ENCODE measurements at places on chromosomes 2 and 18.

GRCh38 chr2:65070172-65070830 is 14.1 kb downstream of the CEP68 start:
- no peak for DNase-seq

DNA sequence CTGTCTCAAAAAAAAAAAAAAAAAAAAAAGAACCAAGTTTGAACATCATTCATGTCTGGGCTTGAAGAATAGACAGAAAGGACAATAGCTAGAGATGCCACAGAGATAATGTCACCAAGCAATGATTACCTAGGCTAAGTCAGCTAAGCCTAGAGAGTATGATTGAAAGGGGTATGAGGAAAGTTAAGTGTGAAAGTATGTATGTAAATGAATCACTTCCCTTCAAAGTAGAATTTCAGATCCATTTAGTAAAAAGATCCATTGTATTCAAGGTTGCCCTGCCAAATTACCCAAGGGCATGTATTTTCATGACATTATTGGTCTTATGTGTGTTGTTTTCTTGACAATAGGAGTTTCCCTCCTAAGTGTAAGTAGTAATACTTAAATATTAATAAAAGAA is 34.1 kb upstream of the SLC39A10 start:
- no peak for DNase-seq

- DNase-seq: no peak
These were observed 20.1 kb upstream of the PTH2R start for GRCh38 chr2:208386541-208386940.

DNA sequence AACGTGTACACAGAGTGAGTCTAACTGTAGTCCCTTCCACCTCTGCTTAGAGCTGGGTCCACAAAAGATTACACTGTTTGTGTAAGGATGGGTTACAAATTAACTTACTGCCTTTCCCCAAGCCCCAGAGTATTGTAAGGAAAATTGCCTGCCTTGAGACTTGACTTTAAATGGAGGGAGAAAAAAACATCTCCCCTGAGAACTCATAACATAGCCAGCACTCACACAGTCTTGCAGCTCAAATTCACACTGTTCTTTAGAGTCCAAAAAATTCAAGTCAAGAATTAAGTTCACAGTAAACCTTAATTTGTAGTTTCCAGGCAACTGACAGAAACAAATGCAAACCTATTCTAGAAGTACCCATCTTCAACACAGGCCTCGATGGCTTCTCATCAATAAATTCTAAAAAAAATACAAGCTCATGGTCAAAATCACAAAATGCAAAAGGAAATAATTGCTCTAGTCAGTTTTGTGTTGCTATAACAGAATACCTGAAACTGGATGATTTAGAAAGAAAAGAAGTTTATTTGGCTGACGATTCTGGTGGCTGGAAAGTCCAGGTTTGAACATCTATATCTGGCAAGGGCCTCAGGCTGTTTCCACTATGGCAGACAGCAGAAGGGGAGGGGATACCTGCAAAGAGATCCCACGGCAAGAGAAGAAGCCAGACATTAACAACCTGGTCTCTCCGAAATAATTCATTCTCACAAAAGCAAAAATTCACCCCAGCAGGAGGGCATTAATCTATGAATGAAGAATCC is 34.6 kb upstream of the TMEM17 start:
- DNase-seq: no peak

GRCh38 chr2:19667085-19667484 is 234.7 kb downstream of the TTC32 start:
- DNase-seq: no peak

DNA sequence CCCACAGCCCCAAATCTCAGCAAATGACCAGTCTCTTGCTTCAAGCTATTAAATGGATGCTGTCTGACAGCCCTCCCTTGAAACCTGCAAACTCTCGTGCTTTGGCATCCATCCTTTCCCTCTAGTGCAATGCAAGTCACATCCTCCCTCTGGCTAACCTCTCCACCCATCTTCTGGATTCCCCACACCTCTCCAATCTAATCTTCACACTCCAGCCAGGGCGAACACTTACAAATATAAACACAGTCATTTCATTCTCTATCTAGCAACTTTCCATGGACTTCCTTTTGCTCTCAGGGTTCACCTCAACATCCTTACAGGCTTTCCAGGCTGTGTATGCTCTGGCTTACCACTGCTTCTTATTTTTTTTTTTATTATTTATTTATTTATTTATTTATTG is 10.1 kb upstream of the NARS1 start:
- no peak for DNase-seq

- DNase-seq: peak; percentile 51
These were observed 418.2 kb upstream of the HS6ST1 start for GRCh38 chr2:128736689-128737545.

DNA sequence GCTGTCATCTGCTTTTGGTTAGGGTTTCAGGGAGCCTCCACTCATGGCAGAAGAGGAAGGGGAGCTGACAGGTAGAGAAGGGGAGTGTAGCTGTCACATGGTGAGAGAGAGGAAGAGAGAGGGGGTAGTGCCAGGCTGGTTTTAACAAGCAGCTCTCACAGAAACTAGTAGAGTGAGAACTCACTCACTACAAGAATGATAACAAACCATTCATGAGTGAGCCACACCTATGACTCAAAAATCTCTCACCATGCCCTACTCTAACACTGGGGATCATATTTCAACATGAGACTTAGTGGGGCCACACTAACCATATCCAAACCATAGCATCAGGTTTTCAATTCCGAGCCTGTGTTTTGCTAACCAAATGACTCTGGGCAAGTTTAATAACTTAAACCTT is 274.9 kb upstream of the VWC2L start:
- DNase-seq: no peak

DNA sequence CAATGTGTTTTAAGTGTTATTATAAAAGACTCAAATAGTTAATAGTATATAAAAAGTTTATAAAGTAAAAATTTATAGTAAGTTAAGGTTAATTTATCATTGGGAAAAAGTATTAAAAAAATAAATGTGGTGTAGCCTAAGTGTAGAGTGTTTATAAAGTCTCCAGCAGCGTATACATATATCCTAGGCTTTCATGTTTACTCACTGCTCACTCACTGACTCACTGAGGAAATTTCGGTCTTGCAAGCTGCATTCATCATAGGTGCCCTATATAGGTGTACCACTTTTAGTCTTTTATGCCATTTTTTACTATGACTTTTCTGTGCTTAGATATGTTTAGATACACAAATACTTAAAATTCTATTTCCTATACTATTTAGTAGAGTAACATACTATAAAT is 866.0 kb downstream of the CBLN2 start:
- no peak for DNase-seq

GRCh38 chr2:189751080-189751658 is 11.4 kb downstream of the OSGEPL1 start:
- peak; percentile 27 for DNase-seq

- DNase-seq: no peak
These were observed 797.4 kb downstream of the SUCLG1 start for GRCh38 chr2:83661711-83662110.

- DNase-seq: no peak
These were observed 69.7 kb downstream of the ZNF521 start for GRCh38 chr18:25282282-25282681.

DNA sequence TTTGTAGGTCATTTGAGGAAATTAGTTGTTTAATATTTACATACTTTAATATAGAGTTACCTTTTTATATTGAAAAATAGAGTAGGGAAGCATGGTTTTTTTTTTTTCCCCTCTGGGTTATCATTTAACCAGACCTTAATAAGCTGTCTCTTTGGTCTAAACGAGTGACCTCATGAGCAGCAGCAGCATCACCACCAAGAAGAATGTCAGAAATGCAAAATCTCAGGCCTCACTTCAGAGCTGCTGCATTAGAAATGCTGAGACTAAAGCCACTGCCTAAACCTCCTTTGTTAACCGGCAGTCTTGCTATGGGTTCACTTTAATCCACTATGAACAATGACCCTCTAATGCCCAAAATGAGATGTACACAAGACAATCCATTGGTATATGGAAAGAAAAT is 733.7 kb upstream of the FAM98A start:
- no peak for DNase-seq

DNA sequence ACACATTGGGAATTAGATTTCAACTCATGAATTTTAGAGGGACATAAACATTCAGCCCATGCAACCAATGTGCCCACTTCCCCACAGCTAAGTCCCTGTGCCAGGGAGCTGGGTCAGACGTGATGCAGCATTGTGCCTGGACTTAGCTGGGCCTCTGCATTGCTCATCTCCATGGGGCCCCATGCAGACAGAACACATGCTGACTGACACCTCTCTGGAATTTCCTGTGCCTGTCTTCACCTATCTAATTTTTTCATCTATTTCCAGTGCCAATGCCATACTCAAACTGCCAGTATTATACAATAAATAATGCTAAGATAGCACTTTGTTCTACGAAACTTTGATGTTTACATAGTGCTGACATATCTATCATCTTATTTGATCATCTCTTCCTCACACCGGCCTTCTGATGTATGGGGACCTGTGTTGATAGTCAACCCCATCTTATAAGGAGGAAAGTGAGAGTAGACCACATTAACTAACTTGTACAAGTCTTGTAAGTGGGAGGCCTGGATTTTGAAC is 92.2 kb downstream of the CDC42EP3 start:
- no peak for DNase-seq

GRCh38 chr18:47215554-47216138 is 35.8 kb downstream of the SKOR2 start:
- DNase-seq: no peak

DNA sequence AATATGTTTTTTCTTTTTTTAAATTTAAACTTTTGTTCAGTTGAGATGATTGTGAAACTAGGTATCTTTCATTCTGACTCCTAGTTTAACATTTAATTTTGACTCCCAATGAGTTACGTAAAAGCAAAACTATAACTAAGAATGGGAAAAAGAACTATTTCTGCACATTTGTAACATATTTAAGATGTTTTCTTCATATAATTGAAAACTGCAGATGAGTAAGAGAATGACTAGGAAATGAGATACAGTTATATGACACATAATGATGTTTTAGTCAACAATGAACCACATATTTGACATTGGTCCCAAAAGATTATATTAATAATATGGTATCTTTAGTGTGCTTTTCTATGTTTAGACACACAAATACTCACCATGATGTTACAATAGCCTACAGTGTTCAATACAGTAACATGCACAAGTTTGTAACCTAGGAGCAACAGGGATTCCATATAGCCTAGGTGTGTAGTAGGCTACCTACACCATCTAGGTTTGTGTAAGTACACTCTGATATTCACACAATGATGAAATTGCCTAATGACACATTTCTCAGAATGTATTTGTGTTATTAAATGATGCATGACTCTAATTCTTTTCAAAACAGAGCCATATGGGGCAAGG is 12.6 kb downstream of the ERMN start:
- no peak for DNase-seq

- DNase-seq: no peak
These were observed 434.6 kb upstream of the DSEL start for GRCh38 chr18:67951137-67951536.

GRCh38 chr18:45667056-45667736 is 51.9 kb downstream of the SLC14A2 start:
- DNase-seq: no peak

DNA sequence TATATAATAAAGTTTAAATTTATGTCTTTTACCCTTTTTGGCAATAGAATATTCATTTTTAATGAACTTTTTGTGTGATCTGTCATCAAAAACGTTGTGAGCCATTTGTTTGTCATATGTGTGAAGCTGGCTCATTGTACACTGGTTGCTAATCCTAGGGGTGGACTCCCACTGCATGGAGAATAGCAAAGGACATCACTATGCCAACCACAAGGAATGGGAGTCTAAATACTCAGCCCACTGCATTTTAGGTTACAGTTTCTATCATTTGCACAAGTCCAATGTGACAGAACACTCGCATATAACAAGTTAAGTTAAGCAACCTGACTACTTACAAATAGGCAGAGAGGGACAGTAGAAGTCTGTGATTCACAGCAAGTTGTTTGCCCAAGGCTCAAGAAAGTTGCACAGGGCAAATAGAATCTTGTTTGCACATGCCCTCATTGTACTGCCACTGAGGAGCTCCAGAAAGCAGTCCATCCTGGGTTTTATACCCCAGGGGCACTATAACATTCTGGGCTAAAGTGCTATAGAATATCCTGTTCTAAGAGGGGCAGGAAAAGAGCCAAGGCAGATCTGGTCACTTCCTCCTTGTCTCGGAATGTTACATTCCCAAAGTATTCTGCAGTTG is 545.9 kb upstream of the GCFC2 start:
- no peak for DNase-seq

GRCh38 chr2:205827809-205828365 is 145.6 kb downstream of the NRP2 start:
- no peak for DNase-seq

DNA sequence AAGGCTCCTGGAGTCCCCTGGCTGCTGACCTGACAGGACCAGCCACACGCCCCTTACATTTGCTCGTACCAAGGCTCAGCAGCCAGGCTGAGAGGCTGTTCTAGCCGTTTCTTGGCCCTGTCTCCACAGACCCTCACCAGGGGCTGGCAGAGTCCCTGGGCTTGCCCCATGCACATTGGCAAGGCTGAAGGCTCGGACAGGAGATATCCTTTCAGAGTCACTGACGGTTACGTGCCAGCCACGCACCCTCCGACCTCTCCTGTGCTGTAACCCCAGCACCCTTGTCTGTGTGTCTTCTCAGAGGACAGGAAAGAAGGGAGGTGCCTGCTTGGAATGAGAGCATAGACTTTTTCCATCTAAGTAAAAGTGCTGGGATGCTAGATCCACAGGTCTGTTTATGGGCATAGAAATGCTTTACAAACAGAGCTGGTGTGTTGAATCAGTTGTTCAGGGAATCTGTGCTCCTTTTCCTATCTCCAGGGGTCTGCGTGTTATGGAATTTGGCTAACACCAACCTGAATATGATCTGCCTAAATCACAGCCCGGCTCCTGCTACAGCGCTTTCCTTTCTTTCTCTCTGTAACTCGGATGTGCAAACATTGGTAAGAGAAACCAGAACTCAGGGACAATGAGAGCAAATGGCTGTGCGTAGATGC is 41.0 kb downstream of the COPS8 start:
- DNase-seq: no peak

GRCh38 chr2:61534926-61535325 is 3.2 kb downstream of the XPO1 start:
- DNase-seq: no peak

GRCh38 chr2:122070241-122070731 is 314.8 kb downstream of the TSN start:
- no peak for DNase-seq

- no peak for DNase-seq
These were observed 244.2 kb upstream of the BOD1L2 start for GRCh38 chr18:56902653-56903052.

DNA sequence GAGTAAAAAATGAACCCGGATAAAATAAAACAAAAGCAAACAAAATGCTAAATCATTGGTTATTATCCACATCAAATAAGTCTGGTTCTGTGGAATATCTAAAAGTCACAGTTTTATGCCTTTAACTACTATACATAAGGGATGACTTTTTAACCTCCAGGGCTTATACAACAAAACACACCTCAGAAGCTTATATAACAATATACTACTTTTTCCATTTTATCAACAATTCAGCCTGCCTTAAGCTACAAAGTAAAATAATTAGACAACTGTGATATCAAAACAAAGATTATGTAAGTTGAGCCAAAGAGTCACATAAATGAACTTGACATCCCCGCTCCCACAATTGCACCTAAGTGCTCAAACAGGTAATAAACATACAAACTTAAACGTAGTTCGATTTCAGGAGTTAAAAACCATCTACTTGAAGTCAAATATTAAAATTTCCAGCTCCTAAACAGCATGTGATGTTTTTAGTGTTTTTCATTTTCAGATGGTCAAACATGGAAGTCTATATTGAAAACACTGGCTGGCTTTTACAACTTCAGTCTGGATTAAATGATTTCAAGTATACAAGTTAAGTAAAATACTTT is 54.7 kb downstream of the ATIC start:
- no peak for DNase-seq

GRCh38 chr18:61643884-61644647 is 248.7 kb downstream of the RNF152 start:
- no peak for DNase-seq

Data from activated CD8-positive, alpha-beta memory T cell treated with anti-CD3 and anti-CD28 coated beads, Interleukin-2, amount 50 U/mL, for 4 hours (primary cell).